ENCODE measurements at places on chromosomes 6 and 20.

DNA sequence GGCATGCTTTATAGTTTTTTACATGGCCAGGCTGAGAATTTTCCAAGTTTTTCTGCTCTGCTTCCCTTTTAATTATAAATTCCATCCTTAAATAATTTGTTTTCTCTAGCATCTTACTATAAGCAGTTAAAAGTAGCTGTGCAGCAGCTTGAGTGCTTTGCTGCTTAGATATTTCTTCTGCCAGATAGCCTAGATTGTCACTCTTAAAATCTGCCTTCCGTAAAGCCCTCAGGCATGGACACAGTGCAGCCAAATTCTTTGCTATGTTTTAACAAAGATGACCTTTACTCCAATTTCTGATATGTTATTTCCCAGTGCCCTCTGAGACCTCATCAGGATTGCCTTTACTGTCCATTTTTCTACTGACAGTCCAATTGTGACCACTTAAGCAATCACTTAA is 92.6 kb upstream of the SGK1 start:
- no peak for DNase-seq

DNA sequence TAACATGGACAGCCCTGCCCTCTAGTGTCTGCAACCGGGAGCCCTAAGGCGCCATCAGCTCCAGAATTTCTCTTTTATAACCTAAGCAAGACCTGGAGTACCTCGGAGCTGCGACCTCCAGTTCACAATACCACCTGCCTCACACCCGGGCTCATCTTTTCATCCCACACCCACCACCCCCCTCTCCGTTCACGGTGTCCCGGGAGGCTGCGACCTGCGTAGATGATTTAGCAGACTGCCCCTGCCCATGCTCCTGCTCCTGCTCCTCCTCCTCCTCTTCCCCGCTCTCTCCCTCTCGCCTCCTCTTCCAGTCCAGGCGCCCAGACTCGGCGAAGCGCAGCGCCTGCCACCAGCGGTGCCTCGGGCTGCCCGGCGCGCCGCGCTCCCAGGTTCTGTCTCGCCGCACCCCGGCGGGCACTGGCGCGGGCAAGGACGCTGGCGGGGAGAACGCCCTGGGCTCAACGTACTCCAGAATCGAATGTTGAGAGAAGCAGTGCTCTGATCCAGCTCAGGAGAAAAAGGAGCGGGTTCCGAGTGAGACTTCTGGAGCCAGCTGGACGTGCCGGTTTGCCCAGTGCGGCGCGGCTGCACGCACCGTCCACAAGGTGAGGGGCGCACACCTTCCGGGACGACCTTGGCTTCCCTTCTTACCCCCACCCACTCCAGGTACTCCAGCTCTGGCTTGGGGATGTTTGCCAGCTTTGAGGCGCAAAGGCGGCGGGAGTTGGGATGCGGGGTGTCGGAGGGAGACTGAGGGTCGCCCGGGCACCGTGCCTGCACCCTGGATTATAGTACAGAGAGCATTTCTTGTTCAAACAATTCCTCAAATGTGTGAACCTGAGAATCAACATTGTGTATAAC is at the start of gene HTR1E:
HTR1E (plus strand) TSS at position 310 of the 861 bp plus-strand sequence. CDS start 77,807 bp downstream, outside the sequence.
- peak; percentile 80 for DNase-seq

- no peak for DNase-seq
Measured at GRCh38 chr20:53052380-53052779, 80.2 kb downstream of the TSHZ2 start.

DNA sequence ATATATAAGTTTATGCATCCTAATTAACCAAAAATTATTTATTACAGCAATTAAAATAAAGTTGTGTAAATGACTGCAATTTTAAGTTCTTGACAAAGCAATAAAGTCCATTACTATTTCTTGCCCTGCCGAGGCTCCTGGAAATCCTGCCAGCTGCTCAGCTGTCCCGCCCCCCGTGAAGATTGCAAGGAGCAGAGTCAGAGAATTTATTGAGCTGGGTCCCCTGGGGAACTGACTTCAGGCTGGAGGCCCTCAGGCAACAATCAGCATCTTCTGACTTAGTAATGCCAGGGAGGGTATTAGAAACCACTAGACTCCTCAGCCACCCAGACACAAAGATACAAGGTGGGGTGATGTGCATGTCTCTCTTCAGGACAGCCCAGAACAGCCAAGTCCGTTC is 92.3 kb downstream of the EDN3 start:
- no peak for DNase-seq

DNA sequence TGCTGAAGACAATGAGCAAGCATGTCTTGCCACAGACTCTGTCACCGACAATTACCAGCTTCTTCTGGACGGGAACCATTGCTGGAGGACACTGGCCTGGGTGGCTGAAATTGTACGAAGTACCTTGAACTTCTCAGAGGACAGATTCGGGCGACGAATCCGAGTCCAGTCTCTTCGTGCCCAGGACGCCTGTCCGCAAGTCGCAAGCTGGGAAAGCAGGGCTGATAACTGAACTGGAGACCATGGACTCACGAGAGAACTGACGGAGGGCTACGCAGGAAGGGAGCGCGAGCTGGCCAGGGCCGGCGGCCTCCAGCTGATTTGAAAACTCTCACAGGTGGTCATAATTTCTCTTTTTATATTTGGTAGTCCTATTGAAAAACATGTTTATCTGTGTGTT is 1229.5 kb upstream of the MAP3K7 start:
- DNase-seq, result no peak

- DNase-seq, result no peak
Measured at GRCh38 chr6:71248306-71248765, 40.3 kb upstream of the OGFRL1 start.

DNA sequence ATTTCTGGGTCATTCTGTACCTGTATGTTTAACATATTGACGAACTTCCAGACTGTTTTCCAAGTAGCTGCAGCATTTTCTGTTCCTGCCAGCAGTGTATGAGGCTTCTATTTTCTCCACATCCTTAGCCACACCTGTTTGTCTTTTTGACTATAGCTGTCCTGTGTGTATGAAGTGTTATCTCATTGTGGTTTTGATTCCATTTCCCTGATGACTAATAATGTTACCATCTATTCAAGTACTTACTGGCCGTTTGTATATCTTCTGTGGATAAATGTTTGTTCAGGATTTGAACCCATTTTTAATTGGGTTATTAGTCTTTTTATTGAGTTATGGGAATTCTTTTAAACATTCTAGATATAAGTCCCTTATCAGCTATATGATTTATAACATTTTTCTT is 95.2 kb downstream of the JAG1 start:
- DNase-seq, result no peak

DNA sequence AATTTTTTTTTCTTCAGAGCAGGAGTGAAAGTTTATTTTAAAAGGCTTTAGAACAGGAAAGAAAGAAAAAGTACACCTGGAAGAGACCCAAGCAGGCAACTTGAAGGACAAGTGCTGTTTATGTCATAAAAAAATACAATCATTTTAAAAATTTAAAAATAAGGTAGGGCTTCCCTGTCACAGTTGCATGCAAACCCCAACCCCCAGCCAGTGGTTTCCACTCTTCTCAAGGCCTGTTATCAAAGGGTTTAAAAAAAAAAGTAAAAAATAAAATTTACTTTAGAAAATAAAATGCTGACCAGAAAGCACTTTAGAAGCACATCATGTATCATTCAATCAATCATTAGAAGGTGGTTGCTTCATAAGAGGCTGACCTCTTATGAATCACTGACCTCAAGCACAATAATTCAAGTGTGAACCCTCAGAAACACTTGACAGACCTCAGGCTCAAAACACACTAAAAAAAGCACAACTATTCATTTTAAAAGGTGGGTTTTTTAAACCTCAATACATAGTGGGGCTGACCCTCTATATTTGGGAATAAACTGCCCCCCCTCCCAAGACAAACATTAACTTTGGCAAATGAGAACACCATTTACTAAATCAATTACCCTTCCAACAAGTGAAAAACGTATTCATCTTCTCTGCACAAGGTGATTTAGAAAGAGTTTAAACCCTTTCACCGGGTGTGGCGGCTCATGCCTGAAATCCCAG is 15.6 kb downstream of the ILRUN start:
- no peak for DNase-seq

GRCh38 chr20:64145458-64146300 is 18.6 kb upstream of the MYT1 start:
- no peak for DNase-seq
